ENCODE measurements at places on chromosomes 5 and 9.

DNA sequence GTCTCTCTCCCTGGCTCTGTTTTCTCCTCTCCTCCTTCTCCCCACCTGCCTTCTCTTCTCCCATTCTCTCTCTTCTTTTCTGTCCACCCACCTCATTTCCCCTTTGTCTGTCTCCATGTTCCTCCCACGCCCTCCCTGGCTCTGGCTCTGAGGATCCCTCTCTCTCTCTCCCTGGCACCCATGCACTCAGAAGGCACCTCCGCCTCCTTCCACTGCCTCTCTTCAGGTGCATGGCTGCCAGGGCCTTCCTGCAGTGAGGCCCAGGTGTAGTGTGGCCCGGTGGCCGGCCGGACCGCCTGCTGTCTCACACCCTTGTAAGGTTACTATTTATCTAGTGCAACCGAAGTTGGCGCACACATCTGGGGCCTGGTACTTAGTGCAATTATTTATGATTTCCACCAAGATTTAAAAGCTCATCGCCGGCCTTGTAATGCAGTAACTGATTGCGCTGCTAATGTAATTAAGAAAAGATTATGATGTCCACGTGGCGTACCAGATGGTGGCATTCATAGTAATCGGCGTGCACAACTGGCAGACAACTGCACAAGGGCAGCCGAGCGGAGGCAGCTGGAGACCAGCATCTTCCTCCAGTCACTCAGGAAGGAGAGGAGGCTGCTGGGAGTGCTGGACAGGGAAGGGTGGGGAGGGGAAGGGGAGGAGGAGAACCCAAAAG is 50.4 kb upstream of the MVB12B start:
- DNase-seq, result no peak

DNA sequence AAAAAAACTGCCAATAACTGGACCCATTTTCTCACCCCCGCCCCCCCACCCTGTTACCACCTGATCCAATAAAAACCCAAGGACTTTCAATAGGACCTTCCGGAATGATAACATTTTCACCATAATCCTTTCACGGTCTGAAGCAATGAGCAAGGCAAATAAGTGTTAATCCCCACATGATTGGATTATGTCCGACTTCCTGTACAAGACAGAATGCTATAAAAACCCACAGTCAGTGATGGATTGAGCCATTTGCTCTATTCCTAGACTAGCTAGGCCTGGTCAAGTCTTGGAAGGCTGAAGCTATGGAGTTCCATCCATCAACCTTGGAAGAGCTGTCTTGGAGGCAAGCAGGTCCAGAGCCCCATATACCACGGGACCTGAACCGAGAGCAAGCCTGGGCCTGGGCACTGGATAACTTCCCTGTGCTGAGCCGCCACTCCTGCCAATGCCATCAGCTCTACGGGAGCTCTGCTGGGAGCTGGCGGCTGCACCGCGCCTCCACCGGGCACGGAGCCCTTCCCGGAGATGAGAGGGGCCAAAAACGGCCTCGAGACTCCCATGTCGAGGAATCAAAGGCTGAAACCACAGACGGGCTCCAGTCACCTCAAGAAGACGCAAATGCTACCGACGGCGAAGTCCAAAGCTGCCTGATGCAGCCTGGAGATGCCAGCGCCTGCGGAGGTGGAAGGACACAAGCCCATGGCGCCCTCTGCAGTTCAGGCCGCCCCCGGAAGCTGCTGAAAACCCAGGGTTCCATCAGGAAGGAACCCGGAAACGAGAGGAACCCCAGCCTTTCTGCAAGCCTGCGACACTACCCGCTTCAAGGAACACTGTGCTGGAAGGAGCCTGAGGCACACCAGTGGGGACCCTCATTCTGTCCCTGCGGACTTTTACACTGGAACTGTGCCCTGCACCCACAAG is 69.2 kb downstream of the ANXA2R start:
- DNase-seq, result no peak

- peak; percentile 98 for DNase-seq
Observed at GRCh38 chr5:157511651-157512644, 51.9 kb downstream of the NIPAL4 start.

- DNase-seq, result no peak
Observed at GRCh38 chr9:88923653-88924288, 67.5 kb upstream of the S1PR3 start.

GRCh38 chr9:3908731-3909130 is 382.9 kb upstream of the RFX3 start:
- no peak for DNase-seq

- no peak for DNase-seq
Observed at GRCh38 chr9:93048566-93049448, 9.7 kb upstream of the SUSD3 start.

DNA sequence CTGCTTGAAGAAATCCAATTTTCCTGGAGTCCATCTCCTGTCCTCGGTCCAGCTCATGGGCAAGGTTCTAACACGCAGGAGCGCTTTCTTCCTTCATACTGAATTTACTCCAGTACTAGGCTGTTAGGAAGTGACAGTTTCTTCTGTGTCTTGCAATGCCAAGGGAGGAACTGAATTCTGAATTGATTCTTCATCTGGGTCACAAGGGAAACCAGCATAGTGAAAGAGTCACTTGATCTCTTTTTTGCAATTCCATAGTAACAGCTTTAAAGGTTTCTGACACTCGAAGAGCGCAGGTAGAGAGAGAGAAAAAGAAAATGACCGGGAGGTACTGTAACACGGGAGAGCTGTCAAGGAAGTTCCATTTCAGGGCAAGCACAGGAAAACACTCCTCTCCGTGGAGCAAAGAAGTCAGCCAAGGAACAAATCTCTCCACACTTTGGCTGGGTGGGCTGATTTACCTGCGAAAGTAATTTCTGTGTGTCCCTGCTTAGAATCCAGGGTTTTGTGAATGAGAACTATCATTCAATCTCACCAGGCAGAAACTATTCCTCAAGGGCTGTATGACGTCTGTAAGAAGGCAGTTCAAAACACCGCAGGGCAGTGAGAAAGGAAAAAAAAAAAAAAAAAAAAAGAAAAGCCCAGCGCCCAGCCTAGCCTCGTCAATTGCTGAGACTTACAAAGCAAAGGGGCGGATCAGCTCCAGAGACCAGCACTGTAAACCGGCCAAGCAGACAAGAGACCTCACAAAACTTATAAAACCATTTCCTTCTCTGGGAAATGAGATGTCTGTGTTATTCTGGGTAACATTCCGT is 617.8 kb downstream of the PDE4D start:
- DNase-seq, result peak; percentile 23

DNA sequence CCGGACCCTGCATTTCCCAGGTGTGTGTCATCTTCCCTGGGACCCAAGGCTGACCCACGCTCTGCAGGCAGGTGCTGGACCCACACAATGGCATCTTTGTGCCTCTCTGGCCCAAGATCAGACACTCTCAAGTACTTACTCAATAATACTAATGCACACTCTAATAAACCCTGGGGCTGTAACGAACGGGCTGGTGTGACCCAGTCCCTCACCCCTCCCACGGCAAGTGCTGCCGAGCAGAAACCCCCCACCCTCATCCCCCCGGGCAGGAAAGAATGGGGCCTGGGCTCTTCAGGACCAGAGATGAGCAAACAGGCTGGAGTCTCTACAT is 1.1 kb upstream of the OBP2B start:
- DNase-seq, result no peak

GRCh38 chr5:137619191-137619870 is 116.6 kb downstream of the KLHL3 start:
- peak; percentile 90 for DNase-seq

DNA sequence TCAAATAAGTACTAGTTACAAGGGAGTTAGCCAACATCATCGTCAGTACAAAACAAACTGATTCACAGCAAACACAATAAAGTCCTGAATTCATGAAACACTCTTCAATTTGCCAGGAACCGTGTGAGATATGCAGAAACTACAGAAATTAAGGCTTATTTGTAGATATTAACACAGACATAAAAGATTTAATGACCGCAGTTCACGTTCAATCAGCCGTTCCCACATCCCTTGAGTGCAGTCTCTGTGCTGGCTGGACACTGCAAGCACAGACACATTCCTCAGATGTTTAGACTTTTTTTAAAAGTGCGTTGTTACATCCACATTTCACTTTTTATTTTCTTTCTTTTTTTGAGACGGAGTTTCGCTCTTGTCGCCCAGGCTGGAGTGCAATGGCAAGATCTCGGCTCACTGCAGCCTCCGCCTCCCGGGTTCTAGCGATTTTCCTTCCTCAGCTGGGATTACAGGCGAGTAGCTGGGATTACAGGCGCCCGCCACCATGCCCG is 566 bp upstream of the CEP78 start:
- peak; percentile 31 for DNase-seq

- DNase-seq, result peak; percentile 83
Observed at GRCh38 chr9:89604729-89605464, at the start of gene GADD45G. GADD45G (plus strand) TSS chr9:89605012; CDS start chr9:89605122, 110 bp downstream.

GRCh38 chr5:116778032-116778431 is 203.4 kb upstream of the SEMA6A start:
- no peak for DNase-seq

DNA sequence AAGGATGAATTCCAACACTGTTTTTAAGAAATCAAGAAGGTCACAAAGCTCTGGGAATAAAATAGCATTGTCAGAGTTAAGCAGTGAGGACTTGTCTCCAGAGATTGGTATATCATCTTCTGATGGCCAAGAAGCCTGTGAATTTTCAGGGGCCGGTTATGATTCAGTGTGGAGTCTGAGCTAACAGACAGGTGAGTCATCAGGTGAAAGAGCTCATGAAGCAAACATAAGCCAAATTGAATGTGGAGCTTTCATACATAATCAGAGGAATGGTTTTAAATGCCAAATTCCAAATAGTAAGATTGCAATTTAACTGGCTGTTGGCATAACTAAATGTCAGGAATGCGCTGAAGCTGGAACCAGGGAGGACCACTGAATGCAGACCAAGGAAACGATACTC is 494.2 kb downstream of the MTRR start:
- DNase-seq, result peak; percentile 65

- no peak for DNase-seq
Observed at GRCh38 chr5:74394528-74394915, 246.0 kb downstream of the ENC1 start.

DNA sequence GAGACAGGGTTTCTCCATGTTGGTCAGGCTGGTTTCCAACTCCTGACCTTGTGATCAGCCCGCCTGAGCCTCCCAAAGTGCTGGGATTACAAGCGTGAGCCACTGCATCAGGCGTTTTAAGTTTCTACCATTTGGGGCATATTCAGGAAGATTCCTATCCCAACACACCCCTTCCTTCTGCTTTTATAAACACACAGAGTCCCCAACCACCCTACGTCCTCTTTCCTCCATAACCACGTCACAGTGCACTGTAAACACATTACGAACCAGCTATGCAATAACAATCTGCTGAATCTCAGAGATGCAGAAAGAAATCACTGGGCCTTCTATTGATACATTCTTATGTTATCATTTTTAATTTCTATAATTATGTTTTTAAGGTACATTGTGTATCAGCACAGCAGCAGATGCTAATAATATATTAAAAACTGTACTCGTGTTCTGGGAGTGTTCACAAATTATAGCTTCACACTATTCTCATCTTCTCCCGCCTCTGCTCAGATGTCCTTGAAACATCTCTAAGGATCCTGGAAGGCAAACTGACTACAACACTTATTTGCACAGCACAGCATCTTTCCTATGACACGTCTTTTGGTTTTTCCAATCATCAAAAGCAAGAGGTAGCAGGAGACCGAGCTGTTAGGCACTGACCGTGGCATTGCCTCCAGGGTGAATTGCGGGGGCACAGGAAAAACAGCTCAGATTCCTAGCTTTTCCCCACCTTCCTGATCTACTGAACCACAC is 60.2 kb downstream of the KCNIP1 start:
- no peak for DNase-seq

DNA sequence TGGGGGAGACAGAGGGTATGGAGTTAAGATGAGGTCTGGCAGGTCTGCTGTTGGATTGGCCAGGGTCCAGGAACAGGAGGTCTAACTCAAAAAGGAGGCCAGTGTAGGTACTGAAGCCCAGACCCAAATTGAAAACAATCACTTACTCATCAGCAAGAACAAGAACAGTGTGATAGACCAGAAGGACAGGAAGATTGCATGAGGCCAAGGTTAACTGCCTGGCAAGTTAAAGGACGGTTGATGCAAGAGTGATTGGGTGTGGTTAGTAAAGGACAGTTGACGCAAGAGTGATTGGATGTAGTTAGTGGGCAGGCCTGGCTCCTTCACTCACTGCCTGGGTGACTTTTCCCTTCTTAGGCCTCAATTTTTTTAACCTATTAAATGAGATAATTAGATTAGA is 132.6 kb downstream of the PDZD2 start:
- no peak for DNase-seq

- peak; percentile 13 for DNase-seq
Observed at GRCh38 chr9:105141146-105141975, 103.1 kb upstream of the SLC44A1 start.

GRCh38 chr5:146213210-146213826 is 9.9 kb downstream of the RBM27 start:
- peak; percentile 3 for DNase-seq

DNA sequence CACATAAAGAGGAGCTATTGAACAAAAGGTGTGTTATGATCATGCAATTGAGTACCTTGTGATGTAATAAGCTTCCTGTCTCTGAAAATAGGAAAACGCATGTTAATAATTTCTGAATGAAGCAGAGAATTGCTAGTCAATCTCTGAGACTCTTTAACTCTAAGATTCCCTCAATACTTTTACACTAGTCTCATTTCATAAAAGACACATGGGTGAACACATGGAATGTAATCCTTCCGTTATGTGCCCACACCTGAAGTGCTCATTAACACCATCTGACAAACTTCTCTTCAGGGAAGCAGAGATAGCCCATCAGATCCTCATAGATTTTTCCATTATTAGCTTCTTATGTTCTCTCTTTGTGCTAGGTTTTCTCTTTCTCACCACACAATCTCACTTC is 182.4 kb downstream of the TLR4 start:
- no peak for DNase-seq

DNA sequence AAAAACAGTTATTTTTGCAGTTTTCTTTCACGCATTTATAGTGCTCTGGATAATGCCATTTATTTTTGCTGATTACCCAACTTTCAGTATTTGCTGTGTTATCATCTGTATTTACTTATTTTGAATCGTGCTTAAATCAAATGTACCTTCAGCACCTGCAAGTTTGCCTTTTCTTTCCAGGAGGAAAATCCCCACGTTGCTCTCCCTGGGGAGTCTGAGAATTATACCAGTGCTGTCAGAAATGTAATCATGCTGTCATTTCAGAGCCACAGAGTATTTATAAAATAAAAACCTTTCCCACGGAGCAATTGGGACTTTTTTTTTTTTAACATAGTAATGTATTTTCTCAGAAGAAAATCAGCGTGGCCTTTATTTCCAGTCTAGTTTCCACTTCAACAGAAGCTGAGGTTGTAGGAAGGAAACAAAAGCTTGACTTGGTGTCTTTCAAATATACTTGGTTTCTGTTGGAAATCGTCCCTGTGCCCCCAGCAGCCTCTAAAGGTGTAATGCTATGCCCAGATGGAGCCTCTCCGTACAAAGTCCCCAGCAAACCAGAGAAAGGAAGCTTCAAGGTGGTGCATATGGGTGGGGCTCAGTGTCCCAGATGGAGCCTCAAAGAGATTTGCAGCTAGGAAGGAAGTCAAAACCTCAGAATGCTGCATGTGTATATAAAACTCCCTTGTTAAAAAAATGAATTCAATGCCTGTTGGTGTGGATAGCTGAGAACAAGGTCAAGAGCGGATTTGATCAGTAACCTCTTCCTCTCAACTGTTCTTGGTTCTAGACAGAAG is 2.1 kb downstream of the GPR150 start:
- no peak for DNase-seq

All from fibroblast of skin of right biceps (primary cell).